ENCODE measurements at places on chromosomes 12 and 14.
A peak's percentile ranks its signal among the peaks of the same experiment; 100 is the strongest.

GRCh38 chr12:44307506-44308168 lies 471.8 kb downstream of the TMEM117 start:
- no peak for DNase-seq

DNA sequence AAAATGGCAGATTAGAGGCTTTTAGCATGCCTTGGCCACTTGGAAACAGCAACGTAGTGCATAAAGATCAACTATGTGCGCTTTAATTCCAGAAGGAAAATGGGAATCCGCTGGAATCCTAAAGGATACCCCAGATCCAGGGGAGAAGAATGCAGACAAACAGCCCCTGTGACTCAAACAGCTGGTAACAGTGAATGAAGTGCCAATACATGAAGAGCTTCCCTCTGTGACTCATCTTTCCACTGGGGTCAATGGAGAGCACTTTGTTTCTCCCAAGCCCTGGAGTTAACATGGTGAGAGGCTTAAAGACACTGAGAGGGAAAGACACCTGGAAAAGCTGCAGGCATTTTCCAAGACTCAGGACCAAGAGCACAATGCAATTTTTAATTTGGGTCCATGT lies 263.1 kb downstream of the CEP128 start:
- peak; percentile 10 for DNase-seq

DNA sequence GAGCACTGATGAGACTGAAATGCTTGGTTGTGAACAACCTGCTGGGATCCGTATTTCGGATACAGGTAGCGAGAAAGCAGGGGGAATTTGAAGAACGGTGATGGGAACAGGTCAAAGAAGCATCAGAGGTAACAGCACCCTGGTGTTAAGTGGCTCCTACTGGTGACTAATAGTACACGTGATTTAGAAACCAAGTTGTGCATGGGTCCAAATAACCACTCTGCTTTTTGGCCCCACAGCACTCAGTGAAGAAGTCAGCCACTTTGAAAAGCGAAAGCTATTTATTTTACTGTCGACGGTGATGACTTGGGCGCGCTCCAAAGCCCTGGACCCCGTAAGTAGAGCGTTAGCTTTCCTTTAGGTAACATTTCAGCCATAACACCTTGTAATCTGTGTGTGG lies 16.7 kb downstream of the AK7 start:
- no peak for DNase-seq

DNA sequence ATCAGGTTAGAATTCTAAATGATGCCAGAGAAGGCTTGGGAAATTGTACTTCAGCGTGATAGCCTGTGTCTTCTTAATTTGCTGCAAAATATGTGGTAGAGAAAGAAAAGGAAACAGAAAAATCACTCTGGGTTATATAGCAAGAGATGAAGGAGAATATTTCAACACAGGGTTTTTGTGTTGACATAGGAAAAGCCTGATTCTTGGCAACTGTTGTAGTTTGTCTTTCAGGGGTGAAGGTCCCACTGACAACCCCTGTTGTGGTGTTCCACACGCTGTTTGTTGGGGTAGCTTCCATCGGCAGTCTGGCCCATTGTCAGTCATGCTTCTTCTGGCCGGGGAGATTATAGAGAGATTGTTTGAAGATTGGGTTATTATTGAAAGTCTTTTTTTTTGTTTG lies 13.8 kb upstream of the SLCO1C1 start:
- DNase-seq, result no peak

DNA sequence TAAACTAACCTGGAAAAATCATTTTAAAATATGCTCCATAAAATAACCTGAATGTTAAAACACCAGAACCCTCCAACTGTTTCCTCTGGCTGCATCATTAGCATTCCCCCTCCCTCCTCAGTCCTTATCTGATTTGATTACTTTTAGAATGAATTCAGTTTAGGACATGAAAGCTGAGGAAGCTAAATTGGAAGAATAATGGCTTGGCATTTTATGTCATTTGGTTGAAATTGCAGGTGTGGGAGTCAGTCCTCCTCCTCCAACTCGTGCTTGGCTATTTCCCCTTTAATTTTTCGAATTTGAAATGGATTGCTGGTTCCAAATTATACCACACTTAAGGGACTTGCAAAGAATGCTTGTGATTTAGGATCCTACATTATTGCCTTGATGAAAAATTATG lies 473.0 kb upstream of the STXBP6 start:
- no peak for DNase-seq

DNA sequence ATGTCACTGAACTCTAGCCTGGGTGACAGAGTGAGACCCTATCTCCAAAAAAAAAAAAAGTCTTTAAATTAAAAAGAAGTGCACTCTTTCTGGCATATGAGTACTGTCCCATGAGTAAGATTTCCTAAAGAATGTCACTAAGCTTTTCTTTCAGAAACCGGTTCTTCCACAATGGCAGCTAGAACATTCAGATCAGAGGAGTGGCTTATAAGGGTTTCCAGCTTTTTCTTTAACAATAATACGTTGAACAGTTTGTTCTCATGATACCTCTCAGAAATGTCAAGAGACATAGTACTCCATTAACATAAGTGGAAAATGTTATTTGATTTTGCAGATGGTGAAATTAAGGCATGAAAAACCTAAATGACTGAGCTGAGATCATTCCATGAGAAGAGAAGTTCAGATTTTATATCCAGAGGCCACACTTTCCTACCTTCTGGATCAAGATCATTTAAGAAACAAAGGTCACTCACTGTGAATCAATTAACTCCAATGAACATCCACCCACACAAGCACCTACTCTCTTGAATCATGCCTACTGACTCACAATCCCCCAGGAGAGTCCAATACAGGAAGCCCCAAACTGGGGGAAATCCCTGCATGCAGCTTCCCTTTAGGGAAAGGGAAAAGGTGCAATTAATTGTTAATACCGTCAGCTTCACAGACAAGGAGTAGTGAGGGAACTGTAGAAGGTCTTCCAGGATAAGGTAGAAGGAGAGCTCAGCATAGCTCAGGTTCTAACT lies 86.9 kb downstream of the SPTSSA start:
- no peak for DNase-seq

DNA sequence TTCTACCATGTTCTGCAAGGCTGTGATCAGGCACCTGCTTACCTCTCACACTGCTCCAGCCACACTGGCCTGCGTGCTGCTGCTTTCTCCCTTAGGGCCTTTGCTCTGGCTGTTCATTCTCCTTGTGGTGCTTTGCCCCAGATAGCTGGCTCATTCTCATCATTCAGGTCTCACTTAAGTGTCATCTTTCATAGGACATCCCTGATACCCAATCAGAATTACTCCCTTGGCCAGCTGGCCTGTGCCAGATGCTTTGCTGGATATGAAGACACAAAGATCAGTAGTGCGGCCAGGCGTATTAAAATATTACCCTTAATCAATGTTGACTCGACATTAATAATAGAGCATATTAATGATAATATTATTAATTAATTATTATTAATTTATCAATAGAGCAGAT lies 143.8 kb upstream of the FGD4 start:
- DNase-seq, result no peak

- DNase-seq, result no peak
Measured at GRCh38 chr12:103547929-103548328, 39.1 kb upstream of the STAB2 start.

- DNase-seq, result no peak
Measured at GRCh38 chr12:57214398-57214781, 2.2 kb upstream of the NXPH4 start.

GRCh38 chr12:55624056-55624455 lies 12.6 kb upstream of the OR10P1 start:
- no peak for DNase-seq

GRCh38 chr14:74407801-74408154 lies 18.2 kb downstream of the SYNDIG1L start:
- DNase-seq, result no peak

- no peak for DNase-seq
Measured at GRCh38 chr12:127607146-127607725, 659.7 kb upstream of the TMEM132C start.

Measured in HFF-Myc (cell line).